ENCODE measurements at places on chromosomes 6 and 20.

- no peak for DNase-seq
Measured at GRCh38 chr6:142380626-142381025, 78.8 kb downstream of the ADGRG6 start.

DNA sequence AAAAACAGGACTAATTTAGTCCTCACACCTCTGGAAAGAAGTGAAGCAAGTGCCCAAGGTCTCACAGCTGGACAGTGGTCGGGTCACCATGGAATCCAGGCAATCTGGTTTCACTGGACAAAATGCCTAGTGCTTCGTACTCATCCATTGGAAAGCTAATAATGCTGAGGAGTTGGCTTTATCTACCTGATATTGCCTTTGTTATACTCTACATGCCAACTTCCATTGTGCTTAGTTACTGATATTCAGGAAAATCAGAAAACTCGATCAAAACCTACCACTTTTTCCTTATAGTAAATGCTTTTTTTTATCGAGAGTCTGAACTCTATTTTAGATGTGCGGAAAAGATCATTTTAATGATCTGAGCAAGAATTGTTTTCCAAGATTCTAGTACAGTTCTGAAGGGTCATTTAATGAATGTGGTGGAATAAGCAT lies 966 bp downstream of the CFAP206 start:
- no peak for DNase-seq

DNA sequence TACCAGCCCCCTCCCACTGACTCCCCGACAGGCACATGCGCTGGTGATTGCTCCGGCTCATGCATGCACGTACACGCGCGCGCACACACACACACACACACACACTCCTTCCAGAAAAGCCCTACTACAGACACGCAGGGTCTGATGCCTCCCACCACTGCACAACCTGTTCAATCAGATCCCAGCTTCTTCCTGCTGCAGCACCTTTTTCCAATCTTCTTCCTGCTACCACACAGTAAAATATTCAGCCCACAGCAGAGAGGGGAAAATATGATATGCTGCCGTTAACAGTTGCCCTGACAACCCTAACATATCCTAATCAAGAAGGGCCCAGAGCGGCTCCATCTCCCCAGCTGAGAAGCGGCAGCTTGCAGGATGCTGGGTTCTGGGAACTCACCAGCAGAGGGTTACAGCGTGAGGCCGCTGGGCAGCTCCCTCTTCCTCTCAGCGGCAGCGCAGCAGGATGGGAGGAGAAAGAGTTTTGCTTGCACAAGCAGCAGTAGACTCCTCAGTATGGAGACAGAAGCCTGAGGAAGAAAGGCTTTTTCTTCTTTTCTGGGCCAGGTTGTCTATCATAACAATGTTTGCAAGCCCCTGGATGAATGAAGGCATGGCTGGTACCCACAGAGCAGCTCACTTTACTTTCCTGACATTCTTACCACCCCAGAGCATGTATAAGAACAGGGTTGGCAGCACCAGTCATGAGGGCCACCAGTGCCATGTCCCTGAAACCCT lies 23.9 kb downstream of the MAP7 start:
- peak; percentile 23 for DNase-seq

- DNase-seq = peak; percentile 16
Measured at GRCh38 chr6:144215402-144215931, 65.2 kb downstream of the STX11 start.

- DNase-seq = no peak
Measured at GRCh38 chr6:156919814-156920369, 142.7 kb downstream of the ARID1B start.

DNA sequence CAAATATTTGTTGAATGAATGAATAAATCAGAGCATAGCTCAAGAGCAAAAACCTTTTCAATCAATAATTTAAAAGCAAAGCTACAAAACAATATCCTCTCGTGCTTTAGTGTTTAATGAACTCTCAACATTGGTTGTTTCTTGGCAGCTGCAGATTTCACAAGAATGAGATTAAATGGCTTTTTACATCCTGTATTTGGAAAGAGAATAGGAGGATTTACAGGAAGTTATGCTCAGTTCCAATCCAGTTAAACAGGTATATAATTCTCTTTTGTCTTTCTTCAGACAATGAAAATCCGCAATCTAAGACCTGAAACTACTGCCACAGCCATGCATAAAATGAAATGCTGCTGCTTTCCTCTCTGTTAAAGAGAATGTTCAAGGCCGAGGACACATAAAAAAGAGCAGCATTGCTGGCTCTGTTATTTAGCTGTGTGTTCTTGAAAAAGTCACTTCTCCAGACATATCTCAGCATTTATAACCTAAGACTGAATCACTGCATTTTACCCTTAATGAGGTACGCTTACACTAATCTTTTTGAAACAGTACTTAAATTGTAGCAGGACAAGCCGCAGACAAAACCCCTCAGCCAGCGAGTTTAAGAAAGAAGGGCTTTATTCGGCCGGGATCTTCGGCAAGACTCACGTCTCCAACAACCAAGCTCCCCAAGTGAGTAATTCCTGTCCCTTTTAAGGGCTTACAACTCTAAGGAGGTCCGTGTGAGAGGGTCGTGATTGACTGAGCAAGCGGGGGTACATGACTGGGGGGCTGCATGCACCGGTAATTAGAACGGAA lies 3.6 kb downstream of the C6orf52 start:
- no peak for DNase-seq

GRCh38 chr6:41356825-41357224 lies 21.4 kb downstream of the NCR2 start:
- no peak for DNase-seq
